ENCODE measurements at places on chromosomes 5 and 9.
A peak's percentile ranks its signal among the peaks of the same experiment; 100 is the strongest.

GRCh38 chr9:71685394-71685793, 82.9 kb downstream of the CEMIP2 start:
- no peak for DNase-seq

DNA sequence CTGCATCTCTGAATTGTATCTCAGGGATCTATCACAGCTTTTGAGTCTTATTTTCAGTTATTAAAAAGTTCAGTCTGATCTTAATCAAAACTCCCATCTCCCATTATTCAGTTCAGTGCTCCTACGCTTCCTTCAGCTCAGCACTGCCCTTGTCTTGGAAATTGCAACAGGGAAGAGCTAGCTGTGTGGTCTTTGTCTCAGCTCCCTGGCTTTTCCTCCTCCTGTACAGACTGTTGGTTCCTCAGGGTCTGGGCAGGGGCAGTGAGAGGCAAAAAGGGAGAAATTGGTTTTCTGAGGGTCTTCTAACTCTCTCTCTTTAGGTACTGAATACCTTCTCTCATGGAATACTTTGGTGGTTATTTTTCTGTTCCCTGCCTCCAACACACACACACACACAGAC, 48.2 kb downstream of the PDE8B start:
- DNase-seq, result no peak

- peak; percentile 65 for DNase-seq
Observed at GRCh38 chr9:95506678-95507463, 9.9 kb downstream of the PTCH1 start.

- DNase-seq, result peak; percentile 10
Observed at GRCh38 chr5:170307575-170308465, 10.2 kb upstream of the LCP2 start.

DNA sequence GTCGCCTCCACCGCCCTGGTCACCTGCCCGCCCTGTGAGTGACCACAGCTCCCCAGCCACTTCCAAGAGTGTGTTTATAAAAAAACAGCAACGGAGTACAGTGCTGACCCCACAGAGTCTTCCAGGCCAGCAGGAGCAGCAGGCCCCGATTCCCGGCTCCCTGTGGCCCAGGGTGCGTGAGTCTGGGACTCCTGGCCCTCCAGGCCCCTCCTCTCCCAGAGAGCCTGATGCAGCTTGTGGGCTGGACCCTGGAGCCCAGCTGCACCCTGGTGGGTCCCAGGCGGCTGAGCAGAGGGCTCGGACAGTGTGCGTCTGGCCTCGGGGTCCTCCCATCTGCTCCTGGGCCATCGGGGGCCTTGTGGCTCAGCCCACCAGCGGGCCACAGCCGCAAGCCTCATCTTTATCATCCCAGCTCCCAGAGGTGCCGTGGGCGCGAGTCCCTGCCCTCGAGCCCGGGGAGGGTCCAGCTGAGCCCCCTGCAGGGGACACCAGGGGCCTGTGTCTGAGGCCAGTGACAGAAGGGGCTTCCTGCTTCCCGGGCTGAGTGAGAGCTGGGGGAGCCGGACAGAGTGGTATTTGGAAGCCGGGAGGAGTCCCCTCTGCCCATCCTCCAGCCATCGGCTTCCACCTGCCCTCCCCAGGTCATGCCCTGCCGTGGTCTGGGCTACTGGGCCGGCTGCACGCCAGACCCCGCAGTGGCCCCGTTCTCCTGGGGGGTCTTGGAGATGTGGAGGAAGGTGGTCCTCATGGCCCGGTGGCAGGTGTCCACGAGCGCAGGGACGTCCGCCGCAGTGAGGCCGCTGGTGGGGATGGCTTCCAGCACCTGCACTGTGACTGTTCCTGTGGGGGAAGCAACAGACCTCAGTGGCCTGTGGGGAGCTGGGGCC, 10.6 kb downstream of the EGFL7 start:
- DNase-seq, result no peak

DNA sequence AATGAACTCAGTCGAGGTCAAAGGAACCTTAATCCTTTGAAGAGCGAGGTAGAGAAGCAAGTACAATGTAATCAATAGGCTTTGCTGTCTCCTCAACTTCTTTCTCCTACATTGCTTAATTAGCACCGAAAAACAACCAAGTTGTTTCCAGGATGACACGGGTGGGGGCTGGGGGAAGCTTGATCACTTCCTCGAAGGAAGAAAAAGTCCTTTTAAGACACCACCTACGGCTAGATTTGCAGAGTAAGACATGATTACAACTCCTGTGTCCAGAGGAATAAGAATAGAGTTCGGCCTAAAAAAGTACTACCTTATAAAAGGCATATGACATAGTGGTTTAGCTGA, 811 bp upstream of the ARRDC3 start:
- no peak for DNase-seq

DNA sequence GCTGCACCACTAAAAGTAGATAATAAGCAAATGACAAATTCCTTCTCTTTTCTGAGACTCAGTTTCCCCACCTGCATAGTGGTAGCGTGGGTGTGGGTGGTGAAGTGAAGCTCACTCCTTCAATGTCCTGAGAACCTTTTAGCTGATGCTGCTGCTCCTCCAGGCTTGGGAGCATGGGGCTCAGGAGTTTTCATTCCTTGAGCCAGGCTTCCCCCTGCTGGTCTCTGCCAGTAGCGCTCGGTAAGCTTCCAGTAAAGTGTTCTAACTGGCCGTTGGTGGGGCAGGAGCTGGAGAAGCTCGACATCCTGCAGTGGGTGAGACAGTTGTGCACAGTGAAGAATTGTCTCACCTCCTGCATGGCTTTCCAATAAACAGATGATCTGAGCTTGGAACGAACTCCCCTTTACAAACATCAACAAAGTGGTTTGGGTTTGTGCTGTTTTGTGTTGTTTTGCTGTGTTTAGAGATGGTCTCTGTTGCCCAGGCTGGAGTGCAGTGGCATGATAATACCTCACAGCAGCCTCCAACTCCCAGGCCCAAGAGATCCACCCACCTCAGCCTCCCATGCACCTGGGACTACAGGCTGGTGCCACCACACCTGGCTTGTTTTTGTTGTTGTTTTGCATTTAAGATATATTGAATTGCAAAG, 34.6 kb downstream of the SPARC start:
- peak; percentile 86 for DNase-seq

GRCh38 chr5:218457-219291, 554 bp downstream of the SDHA start:
- peak; percentile 48 for DNase-seq

GRCh38 chr5:160108124-160108523, 11.1 kb downstream of the PWWP2A start:
- no peak for DNase-seq

GRCh38 chr5:118220556-118221195, 767.7 kb downstream of the DTWD2 start:
- no peak for DNase-seq

GRCh38 chr9:134053941-134054761, 13.7 kb downstream of the BRD3 start:
- DNase-seq, result no peak

- no peak for DNase-seq
Observed at GRCh38 chr5:31097851-31098250, 95.6 kb upstream of the CDH6 start.

- DNase-seq, result no peak
Observed at GRCh38 chr9:89920131-89920530, 315.3 kb downstream of the GADD45G start.

DNA sequence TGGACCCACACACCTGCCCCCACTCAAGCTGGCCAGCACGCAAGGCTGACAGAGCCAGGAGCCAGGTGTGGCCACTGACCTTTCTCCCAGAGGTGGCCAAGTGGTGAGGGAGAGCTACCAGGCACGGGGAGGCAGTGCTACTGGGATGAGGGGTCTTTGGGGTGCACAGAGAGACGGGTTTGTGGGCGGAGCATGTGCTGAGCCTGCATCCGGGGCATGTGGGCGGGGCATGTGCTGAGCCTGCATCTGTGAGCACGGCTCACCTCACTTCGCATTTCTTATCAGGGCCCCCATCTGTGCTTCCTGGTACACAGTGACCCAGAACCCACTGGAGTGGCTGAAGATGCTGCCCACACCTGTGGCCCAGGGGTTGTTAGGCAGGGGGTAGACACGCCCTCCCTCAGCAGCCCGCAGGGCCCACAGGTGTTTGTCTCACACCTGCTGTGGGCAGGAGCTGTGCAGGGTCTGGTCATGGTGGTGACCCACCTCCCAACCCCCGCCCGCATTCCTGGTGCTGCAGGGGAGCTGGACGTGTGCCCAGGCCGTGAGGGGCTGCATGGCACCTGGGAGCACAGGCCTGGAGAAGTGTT, 21.5 kb downstream of the CCDC187 start:
- DNase-seq, result no peak

DNA sequence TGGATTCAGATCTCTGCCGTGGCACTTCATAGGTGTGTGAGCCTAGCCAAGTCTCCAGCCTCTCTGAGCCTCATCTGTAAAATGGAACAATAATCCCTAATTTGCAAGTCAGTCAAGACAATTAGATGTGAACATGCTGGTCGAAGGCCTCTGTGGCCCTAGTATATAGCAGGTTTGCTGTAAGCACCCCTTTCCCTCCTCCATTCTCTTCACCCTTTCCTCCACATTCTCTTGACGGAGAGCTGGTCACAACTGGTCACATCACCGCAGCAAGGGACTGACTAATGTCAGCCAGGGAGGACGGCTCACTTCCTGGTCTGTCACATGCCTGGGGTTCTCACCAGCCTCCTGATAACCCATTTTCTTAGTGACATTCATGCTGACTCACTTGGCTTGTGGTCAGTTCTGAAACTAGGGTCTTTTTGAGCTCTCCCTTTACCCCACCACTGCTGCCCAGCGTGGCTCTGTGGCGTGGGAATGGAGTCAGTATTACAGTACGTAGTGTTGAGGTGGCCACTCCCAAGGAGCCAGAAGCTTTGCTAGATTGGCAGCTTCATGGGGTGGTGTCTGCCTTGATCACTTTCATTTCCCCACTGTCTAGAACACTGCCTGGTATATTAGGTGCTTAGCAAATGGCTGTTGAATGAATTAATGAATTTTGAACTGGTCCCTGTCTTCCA, 47.8 kb downstream of the ERGIC1 start:
- DNase-seq, result no peak

DNA sequence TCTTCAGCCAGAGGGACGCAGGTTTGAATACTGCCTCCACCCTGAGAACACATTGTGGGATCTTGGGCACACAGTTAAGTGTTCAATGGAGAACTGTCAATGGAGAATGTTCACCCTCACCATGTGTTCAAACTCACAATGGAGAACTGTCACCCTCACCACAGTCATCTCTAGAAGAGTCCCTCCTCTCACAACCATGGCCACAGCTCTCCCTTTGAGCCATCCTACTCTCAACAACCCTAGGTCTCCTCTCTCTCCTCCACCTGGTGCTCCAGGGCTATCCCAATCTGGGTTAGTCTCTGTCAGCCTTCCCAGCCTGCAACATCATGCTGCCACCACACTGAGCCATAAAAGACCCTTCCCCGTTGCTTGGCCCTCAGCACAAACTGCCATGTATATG, 36.3 kb upstream of the HAND1 start:
- DNase-seq, result no peak

- DNase-seq, result no peak
Observed at GRCh38 chr5:172506251-172506650, 51.9 kb upstream of the SH3PXD2B start.

DNA sequence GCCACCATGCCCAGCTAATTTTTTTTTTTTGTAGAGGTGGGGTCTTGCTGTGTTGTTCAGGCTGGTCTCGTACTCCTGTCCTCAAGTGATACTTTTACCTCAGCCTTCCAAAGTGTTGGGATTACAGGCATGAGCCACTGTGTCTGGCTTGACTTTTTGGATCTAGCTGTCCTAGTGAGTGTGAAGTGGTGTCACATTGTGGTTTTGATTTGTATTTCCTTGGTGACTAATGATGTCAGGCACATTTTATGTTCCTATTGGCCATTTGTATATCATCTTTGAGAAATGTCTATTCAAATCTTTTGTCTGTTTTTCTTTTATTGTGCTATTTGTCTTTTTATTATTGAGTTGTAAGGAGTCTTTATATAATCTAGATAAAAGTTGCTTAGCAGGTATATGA, 53.5 kb upstream of the MCCC2 start:
- no peak for DNase-seq

DNA sequence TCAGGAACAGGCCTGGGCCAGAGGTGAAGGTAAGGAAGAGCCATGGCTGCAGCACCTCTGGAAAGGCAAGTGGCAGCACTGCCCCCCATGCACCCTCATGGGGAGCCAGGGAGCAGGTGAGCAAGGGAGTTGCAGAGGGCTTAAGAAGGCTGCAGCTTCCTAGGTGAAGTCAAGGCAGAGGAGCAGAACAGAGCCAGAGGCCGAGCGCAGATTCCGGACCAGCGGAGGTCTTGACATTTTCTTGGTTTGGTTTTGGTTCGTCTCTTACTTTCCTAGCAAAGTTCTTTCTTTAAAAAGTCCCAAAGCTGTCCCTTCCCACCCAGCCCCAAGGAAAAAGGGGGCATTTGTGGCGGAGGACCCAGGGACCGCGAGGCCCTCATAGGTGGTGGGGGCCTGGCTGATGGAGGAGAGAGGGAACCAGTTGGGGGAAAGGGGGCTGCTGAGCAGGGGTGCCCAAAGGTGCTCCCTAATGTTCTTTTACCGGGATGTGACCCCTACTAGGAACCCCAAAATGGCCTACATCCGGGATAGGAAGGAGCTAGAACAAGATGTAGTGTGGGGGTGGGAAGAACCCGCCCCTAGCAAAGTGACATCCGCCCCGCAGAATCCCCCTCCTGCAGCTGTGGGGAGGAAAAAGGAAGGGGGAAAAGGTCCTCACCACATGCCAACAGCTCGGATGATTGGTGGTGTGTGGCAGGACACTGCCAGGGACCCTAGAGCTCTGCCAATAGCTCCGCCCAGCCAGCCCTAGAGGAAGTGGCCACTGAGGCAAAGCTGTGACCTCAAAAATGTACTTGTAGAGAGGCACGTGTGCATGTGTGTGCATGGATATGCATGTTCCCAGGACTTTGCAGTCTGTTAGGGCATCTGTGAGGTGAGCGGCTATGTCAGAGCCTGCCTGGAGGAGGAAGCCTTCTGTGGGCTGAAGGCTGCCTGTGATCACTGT, 914 bp upstream of the CD72 start:
- no peak for DNase-seq

GRCh38 chr5:39340506-39340905, 23.8 kb downstream of the C9 start:
- no peak for DNase-seq

DNA sequence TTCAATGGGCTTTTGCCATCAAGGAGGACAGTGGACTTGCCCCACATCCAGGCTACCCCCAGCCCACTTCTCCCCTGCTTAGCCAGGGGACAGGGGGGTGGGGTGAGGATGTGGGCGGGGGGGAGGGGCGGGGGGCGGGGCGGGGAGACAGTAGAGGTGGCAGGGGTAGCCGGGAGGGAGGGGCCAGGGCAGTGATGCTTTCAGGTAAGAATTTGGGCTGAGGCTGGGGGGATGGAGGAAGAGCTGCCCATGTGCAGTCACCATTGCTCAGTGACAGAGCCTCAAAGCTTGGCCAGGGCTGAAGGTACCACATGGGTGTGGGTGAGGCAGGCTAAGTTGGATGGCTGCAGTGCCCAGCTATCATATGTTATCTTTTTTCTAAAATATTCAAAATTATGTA, 40.7 kb upstream of the HNRNPA0 start:
- DNase-seq, result no peak

- no peak for DNase-seq
Observed at GRCh38 chr5:80370390-80370789, 37.5 kb upstream of the ZFYVE16 start.

GRCh38 chr9:15400281-15400941, 22.3 kb upstream of the SNAPC3 start:
- DNase-seq, result no peak
